ENCODE measurements at places on chromosomes 5 and 9.

- no peak for DNase-seq
These were observed 90.7 kb upstream of the NR3C1 start for GRCh38 chr5:143494162-143494561.

GRCh38 chr9:91841591-91841990 is 108.4 kb downstream of the ROR2 start:
- no peak for DNase-seq

DNA sequence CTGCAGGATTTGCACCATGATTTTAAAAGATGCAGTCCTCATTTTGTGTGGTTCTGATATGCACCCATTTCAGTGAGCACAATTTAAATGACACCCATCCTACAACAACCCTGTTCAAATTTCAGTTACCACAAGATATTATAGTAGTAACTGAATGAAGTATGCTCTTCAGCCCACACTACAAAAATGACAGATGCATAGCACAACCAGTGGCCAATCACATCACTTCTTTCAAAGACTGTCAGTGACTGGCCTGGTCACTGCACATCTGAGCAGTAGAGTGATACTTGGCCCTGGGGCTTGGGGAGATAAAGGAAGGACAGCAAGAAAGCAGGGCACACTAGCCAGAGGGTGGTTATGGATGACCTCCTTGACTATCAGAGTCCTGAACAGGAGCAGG is 19.8 kb upstream of the IFNK start:
- no peak for DNase-seq

DNA sequence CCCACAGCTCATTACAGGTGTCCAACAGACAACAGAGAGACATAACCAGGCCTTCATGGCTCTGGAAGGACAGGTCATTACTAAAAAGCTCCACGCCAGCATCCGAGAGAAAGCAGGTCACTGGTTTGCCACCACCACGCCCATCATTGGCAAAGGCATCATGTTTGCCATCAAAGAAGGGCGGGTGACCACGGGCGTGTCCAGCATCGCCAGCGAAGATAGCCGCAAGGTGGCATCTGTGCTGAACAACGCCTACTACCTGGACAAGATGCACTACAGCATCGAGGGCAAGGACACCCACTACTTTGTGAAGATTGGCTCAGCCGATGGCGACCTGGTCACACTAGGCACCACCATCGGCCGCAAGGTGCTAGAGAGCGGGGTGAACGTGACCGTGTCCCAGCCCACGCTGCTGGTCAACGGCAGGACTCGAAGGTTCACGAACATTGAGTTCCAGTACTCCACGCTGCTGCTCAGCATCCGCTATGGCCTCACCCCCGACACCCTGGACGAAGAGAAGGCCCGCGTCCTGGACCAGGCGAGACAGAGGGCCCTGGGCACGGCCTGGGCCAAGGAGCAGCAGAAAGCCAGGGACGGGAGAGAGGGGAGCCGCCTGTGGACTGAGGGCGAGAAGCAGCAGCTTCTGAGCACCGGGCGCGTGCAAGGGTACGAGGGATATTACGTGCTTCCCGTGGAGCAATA is 29.3 kb upstream of the WWC1 start:
- no peak for DNase-seq

GRCh38 chr9:34322899-34323591 is 6.0 kb downstream of the KIF24 start:
- DNase-seq = no peak

DNA sequence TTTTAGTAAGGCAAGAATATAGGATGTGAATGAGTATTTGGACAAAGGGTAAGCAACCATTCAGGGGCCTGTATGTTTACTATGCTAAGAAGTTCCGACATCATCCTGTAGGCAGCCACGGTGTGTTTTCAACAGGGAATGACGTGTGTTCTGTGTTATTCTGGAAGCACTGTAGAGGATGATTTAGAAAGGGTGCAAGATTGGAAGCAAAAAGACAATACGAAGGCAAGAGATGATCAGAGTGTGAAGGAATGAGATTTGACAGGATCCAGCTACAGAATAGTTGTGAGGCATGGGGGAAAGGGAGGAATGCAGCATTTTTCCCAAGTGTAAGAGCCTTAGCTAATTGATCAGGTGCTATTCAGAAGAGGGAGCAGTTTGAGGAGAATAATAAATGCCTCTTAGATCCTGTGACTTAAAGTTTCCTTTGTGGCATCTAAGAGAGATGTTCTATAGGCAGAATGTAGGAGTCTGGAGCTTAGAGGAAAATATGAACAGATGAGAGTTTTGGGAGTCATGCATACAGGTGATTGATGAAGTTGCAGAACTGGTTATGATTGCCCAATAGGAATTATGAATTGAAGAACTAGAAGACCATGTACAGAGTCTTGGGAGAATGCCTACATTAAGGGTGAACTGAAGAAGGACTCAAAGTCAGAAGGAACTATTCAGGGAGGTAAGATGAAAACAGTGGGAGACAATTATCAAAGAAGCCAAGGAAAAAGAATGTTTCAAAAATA is 2.5 kb downstream of the SMC5 start:
- DNase-seq = no peak

GRCh38 chr5:17255471-17256021 is 38.1 kb downstream of the BASP1 start:
- DNase-seq = no peak

DNA sequence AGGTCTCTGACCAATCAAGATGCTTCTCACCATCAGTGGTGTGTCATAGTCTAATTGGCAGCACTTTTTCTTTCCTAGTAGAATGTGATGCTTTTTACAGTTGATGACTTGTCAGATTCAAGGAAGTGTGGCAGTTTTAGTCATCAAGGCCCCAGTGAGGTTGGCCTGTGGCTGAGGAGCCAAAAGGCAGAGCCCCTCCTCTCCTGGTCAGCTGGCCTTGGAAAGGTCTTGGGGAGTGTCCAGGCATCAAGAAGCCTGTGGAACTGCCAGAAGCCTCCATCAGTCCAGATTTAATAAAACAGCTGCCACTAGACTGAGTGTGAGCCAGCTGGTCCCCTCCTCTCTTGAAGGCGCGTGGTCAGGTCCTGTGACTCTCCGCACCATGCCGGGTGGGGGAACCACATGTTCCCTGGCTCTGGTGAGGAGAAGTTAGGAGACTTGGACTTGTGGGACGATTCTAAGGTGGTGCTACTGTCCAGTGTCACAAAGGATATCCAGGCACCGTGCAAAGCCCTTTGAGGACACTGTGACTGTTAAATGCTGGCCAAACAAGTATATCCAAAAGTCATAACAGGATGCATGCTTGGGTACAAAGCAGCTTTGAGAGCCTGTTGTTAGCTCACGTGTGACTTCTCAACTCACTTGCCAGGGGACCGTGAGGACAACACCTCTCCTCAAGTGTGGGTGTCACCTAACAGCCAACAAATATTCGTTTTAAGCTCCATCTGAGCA is 6.1 kb upstream of the ANGPTL2 start:
- DNase-seq = no peak

- DNase-seq = no peak
These were observed 71.3 kb downstream of the GLIS3 start for GRCh38 chr9:4228606-4229005.

DNA sequence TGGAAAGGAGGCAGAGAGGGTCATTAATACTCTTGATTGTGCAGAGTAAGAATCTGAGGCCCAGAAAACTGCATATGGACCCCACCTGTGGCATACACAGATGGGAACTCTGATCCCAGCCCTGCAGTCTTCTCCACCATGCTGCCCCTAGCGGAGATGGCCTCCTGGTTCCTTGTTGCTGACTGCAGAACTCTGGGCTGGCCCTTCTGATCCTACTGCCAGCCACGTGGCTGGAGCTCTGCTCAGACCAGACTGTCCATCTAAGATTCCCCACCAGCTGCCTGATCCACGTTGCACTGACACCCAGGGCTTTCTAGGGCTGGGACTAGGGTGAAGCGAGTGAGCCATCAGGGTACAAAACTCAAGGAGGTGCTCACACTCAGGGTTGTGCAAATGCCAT is 245.7 kb upstream of the NR4A3 start:
- no peak for DNase-seq

DNA sequence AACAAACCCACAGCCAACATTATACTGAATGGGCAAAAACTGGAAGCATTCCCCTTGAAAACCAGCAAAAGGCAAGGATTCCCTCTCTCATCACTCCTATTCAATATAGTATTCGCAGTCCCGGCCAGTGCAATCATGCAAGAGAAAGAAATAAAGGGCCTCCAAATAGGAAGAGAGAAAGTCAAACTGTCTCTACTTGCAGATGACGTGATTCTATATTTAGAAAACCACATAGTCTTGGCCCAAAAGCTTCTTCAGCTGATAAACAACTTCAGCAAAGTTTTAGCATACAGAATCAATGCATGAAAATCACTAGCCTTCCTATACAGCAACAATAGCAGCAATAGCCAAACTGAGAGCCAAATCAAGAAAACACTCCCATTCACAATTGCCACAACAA is 333.7 kb upstream of the EDIL3 start:
- no peak for DNase-seq

DNA sequence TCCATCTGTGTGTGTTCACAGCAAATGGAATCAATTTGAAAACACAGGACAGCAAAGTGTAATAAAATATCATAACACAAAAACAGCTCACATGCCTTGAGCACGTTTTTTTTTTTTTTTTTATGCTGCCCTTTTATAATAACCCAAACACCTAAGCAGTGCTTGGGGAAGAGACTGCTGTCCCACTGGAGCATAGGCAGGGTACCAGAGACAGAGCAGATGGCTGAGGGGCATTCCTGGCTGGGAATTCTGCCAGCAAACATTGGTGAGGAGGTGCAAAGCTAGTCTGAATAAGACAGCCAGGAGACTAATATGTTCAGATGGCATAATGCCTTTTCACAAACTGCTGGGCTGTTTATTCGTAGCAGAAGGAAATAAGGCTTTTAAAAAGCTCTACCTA is 58.1 kb upstream of the SV2C start:
- DNase-seq = no peak

DNA sequence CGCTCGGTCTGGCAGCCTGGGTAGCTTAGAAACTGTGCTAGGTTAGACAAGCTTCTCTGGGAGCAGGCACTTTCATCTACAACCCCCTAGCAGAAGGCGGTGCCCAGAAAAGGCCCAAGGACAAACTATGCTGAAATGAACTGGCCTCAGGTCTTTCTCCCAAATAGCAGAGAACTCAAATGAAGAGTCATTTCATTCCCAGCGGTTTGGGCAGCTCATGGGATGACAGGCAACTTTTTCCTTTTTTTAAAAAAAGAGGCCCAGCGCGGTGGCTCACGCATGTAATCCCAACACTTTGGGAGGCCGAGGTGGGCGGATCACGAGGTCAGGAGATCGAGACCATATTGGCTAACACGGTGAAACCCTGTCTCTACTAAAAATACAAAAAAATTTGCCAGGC is 2.5 kb downstream of the RAPGEF1 start:
- DNase-seq = no peak

GRCh38 chr5:56479126-56479525 is 246.0 kb upstream of the ANKRD55 start:
- DNase-seq = no peak

- DNase-seq = no peak
These were observed 654.4 kb upstream of the CDH6 start for GRCh38 chr5:30539004-30539634.

GRCh38 chr5:39598661-39599248 is 174.0 kb upstream of the DAB2 start:
- no peak for DNase-seq

DNA sequence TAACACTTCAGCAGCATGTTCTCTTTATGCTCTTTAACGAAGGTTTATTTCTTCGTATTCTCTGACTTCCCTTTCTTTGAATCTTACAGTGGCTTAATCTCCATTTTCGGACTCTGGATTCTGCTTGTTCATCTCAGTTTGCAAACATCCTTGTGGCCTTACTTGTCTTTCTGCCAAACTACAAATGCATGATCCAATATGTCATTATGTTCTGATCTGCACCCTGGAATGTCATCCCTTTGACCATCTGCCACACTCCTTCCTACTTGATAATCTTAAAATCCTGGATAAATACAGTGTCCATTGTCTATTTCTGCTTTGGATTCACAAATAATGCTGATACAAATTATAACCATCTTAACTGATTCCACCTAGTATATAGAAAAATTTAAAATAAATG is 499.2 kb downstream of the CDH18 start:
- DNase-seq = no peak

GRCh38 chr9:114900942-114901802 is 29.2 kb downstream of the TNFSF8 start:
- DNase-seq = no peak

DNA sequence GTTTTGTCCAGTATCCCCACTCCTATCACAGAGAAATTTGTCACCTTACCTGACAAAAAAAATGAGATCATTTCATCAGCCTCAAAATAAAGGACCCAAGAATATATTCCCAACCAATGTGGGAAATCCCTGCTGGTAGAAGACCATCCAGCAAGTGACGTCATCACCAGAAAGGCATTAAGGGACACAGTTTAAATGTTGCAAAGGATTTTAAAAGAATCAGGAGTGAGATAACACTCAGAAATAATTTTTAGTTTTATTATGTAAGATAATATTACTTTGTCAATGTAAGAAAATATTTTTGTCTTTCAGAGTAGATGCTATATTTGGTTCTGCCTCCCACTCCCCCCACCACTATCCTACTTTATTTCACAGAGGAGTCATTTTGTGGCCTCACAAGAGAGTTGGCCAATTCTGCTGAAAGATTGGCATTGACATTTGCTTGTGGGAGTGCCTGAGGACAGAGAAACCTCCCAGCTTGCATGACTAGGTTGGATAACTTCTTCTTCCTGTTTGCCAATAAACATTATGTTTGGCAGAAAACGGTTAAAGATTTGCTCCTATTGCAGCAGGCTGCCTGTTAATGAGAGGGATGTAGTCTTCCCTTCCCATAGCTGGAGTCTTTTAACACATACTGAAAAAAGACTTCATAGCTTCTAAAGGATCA is 288.6 kb upstream of the DAB2 start:
- no peak for DNase-seq

- DNase-seq = no peak
These were observed 211.6 kb upstream of the MPDZ start for GRCh38 chr9:13491138-13491492.

GRCh38 chr9:121439711-121440664 is 59.7 kb downstream of the GGTA1 start:
- no peak for DNase-seq

GRCh38 chr5:121949885-121950284 is 11.9 kb upstream of the SRFBP1 start:
- no peak for DNase-seq

GRCh38 chr9:70510157-70510770 is 95.8 kb upstream of the KLF9 start:
- DNase-seq = no peak

GRCh38 chr9:89095761-89096528 is 82.7 kb downstream of the SHC3 start:
- no peak for DNase-seq

DNA sequence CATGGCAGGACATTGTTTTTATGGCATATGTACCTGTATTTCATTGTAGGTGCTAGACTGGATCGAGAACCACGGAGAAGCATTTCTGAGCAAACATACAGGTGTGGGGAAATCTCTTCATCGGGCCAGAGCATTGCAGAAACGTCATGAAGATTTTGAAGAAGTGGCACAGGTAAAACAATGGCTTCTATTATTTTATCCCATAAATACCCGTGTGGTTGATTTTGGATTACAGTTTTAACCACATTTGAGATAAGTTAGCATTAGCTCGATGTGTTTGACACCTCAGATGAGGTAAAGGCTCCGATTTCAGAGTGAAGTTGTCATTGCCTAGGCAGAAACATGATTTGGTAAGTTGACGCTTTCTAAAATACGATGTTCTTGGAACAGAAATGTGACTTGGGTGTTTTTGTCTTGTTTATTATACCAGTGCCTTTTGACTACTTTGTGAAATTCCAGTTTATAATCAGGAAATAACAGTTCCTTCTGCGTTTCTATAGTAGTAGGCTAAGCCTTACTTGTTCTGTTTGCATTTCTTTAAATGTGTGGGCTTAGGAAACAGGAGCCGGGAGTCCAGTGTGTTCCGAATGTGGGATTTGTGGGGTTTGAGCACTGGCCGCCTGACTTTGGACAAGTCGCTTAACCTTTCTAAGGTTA is 187.7 kb downstream of the TRIO start:
- DNase-seq = no peak
